ENCODE measurements at places on chromosomes 6 and 20. TPM values are rescaled to one million over a fixed set of nuclear protein-coding genes. Genes with fewer than 3 reads are reported as not detected.

DNA sequence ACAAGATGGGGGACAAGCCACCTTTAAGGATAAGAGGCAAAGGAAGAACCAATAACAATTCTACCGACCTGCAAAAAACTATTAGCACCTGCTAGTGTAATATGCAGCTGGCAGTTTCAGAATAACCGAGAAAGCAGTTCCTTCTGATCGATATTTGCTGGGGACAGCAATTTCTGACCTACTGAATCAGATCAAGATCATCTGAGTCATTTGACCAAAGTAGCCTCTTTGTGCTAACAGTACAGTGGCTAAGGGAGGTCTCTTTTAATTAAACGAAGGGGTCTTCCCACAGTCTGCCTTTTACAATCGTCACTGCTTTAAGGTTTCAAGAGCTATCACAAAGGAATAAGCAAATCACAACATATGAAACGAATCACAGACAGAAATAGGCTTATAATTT, 318.9 kb downstream of the BTBD9 start:
- no peak overlapping the region for H3K27ac ChIP-seq
- H3K4me1 ChIP-seq, result no peaks in the 10 kb centered on the region
- H3K27me3 ChIP-seq, result no peaks in the 10 kb centered on the region
- no peak overlapping the region for H3K4me3 ChIP-seq
- no peaks in the 10 kb centered on the region for H3K36me3 ChIP-seq

Gene MAN1A1
- total RNA-seq, result 11.4 TPM

DNA sequence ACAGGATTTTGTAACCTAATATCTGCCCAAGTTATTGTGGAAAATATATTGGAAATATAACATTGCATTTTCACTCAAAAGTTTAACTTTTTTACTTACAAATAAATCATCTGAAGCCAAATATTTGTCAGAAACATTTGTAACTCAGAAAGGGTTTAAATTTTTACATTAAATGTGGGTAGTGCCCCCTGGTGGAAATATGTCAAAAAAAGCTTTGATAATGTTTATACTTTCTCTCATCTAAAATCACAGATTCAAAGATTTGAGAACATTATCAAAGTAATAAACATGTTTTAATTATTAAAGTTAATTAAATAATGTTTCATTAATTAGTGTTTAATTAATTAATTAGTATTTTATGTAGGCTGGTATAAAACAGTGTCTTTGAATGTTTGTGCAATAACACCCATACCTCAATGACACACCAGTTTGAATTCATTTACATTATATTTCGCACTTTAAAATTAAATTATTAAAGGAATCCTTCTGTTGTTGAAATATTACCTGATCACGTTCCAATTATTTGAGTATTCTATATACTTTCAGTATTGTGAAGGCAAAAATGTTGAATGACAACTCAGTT, 320.1 kb upstream of the FKBP1C start:
- no peak overlapping the region for H3K27ac ChIP-seq
- no peak for DNase-seq
- no peaks in the 10 kb centered on the region for H3K4me1 ChIP-seq
- H3K4me3 ChIP-seq, result no peak overlapping the region
- H3K36me3 ChIP-seq, result no peaks in the 10 kb centered on the region
- H3K27me3 ChIP-seq, result no peaks in the 10 kb centered on the region

Gene APCDD1L
- total RNA-seq, result 2.2 TPM

GRCh38 chr6:7758456-7758855, 32.6 kb downstream of the BMP6 start:
- H3K4me1 ChIP-seq, result peaks cover 4% of the 10 kb centered on the region
- H3K27me3 ChIP-seq, result peaks cover 31% of the 10 kb centered on the region
- no peak overlapping the region for H3K27ac ChIP-seq
- DNase-seq, result peak; percentile 79
- H3K36me3 ChIP-seq, result no peaks in the 10 kb centered on the region

Measured in IMR-90 (cell line).